ENCODE measurements at places on chromosomes 1 and 21.

DNA sequence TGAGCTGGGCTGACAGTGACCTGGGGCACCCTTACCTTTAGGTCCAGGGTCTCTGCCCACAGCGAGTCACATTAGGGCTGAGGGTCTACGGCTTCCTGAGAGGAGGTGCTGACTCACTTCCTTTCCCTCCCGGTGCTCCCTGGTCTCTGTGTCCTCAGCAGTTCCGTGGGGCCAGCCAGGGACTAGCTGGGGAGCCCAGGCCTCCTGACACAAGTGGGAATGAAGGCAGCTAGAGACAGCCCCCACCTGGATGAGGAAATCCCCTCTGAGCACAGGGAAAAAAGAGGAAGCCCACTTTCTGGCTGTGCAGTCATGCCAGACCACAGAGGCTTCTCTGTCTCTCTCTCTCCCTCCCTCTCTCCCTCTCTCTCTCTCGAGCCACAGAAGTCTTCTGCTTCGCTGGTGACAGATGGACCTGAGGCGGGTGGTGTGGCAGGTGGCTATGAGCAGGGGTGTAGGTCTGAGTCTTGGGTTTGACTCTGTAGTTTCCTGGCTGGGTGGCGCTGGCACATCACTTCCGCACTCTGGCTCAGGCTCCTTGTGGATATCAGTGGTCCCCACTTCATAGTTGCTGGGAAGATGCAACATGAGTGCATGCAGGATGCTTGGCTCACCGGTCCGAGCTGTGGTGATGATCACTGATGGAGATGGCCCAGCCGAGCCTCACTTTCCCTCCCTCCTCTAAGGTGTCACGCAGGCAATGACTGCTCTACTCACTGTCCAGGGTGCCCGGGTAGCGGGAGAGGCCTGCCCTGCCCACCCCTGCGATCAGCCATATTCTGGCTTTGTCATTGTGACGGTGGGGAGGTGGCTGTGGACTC, 3.5 kb downstream of the SLC66A1 start:
- DNase-seq, result no peak

DNA sequence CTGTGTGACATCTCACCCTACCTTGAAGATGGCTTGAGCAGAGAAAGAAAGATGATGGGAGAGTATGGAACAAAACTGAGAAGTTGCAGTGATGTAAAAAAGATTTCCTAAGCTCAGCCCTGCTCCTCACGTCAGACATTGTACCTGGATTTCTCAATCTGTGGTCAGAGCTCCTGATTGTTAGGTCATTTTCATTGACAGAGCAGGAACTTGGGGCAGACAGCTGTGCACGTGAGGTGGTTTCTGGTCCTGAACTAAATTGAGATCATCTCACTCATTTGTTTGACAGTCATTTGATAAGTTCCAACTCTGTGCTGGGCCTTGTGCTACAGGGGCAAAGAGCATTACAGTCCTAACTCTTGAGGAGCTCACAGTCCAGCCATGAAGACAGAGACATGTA, 10.2 kb downstream of the TRAF3IP3 start:
- DNase-seq, result no peak

GRCh38 chr21:38645282-38645681, 147.0 kb upstream of the ERG start:
- no peak for DNase-seq

DNA sequence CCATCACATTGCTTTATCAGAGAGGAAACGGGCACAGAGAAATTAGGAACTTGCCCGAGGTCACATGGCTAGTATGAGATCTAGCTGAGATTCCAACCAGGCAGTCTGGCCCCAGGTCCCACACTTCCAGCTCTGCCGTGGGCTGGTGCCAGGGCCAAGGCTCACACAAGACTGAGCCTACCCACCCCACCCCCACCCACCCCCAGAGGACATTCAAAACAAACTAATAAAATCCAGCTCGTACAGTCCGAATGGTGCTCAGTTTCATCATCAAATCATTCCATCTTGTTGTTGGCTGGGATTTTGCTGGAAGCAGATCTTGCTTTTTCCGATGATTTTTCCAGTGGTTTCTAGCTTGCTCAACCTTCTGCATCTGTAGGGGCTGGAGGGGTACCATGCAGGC, 27.9 kb downstream of the MATN1 start:
- no peak for DNase-seq

DNA sequence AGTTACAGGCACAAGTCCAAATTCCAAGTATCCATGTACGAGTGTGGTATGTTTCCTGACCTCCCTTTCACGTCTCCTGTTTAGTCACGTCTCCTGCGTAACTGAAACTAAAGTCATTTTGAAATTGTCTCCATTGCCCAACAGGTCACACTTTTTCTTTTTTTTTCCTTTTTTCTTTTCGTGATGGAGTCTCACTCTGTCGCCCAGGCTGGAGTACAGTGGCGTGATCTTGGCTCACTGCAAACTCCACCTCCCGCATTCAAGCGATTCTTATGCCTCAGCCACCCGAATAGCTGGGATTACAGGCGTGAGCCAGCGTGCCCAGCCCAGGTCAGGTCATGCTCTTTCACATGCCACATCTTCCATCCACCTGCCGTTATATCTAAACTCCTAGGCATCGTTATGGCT, 38.2 kb downstream of the L1TD1 start:
- DNase-seq, result no peak

- no peak for DNase-seq
Measured at GRCh38 chr1:6918186-6918924, 133.1 kb downstream of the CAMTA1 start.

- DNase-seq, result no peak
Measured at GRCh38 chr21:44983421-44984206, 43.8 kb downstream of the SLX9 start.

- DNase-seq, result no peak
Measured at GRCh38 chr1:202037706-202038296, 27.4 kb downstream of the ELF3 start.

GRCh38 chr1:194338241-194338948, 1152.0 kb upstream of the B3GALT2 start:
- DNase-seq, result no peak

DNA sequence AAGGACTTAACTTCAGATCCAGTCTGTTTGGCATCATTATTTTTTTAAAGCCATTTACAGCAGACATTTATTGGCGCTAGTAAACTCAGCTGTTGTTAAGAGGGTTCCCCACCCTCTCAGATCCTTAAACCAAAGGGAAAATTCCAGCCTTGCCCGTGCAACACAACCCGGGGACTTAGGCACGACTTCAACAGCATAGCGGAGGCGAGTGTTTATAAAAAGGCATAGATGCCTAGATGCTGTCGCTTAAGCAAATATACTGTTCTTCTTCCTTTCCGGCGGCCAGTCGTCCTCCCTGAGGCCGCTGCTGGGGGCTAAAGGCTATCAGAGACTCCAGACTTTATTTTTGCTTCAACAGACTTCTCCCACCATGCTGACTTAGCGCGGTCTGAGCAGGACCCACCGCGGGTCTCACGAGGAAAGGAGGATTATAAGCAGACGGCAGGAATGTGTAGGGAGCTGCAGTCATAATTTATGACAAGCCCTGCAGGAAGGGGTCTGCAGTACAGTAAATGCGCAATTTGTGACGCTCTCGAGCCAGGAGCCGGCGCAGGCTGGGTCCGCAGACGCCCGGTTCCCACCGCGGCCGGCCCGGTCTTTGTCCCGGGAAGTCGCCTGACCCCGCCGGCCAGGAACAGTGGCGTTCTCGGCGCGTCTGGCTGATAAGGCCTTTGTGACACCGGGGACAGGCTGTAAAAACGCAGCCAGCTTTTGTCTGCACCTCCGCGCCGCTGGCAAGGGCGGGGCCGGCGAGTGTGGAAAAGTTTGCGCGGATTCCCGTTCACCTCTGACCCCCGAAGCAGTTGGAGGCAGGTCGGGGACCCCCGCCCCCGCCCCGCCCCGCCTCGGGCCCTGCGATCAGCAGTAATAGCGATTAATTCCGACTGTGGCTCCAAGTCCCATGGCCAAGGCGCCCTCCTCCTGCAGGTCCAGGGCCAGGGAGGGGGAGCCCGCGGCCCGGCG, 61.2 kb upstream of the ARHGEF16 start:
- no peak for DNase-seq

DNA sequence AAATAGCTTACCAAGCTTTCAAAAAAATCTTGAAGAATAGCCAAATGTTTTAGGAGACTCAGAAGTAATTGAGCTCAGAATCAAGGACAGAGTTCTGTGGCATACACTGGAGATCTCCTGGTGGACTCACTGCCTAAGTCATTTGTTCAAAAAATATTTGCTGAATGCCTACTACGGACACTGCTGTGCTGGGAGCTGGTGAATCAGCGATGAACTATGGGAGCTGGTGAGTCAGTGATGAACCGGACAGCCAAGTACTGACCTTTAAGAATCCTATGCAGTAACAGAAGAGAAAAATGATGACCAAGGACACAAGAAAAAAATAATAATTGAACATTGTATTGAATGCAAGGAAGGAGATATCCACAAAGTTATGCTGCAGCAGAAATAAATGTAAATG, 717.9 kb upstream of the CXADR start:
- no peak for DNase-seq

- DNase-seq, result no peak
Measured at GRCh38 chr1:13965770-13966398, 265.9 kb downstream of the PRDM2 start.

DNA sequence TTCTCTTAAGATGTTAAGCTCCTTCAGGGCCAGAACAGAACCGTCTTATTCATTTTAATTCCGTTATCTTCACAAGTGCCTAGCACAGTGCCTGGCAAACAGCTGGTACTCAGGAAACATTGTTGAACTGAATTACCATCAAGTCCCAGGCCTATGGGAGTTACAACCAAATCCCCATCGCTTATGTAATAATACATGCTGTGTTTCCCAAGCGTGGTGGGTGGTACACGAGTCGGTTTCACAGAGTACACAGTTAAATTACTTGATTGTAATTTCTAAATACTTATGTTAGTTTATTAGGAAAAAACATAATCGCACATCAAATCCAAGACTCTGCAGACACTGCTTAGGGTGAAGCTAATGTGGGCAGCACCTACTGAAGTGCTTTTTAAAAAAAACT, 1.0 kb downstream of the ANGEL2 start:
- no peak for DNase-seq

GRCh38 chr1:212506666-212507065, 73.9 kb downstream of the NENF start:
- no peak for DNase-seq

GRCh38 chr1:192878249-192878648, 69.4 kb downstream of the RGS2 start:
- DNase-seq, result no peak

DNA sequence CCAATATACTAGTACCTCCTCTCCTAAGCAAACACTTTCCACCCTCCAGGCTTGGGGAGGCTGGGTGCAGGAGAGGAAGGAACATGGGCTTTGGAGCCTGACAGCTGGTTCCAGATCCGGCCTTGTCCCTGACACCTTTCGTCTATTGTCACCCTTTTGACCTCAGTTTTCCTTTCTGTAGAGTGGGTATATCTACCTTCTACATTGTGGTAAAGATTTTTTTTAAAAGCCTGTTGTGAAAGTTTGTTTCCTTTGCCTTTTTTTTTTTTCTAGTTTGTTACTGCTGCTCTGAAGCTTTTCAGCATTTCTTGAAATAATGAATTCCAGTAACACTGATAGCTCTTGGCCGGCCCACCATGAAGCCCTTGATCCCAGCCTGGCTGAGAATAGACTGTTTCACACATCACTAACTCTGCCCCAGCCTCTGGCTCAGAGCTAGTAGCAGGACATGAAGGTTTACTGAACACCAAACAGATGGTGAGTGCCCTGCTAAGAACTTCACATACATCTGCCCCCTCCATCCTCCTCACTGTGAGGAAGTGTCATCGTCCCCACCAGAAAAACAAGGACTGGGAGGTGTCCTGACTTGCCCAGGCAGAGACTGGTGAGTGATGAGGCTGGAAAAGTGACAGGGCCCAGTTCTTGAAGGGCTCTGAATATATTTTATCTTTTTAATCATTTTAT, 33.0 kb upstream of the ID3 start:
- DNase-seq, result no peak

DNA sequence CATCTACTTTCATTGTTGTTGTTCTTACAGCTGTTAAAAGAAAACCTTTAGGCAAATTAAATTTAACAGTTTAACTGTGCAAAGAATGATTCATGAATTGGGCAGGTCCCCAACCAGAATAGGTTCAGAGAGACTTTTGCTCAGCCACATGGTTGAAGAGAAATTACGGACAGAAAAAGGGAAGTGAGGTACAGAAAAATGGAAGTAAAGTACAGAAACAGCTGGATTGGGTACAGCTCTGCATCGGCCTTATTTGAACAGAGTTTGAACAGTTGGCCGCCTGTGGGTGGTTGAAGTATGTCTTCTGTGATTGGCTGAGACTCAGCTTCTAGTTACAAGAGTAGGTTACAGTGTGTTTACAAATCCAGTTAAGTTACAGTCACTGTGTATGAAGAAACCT, 210.1 kb downstream of the FGGY start:
- DNase-seq, result no peak

DNA sequence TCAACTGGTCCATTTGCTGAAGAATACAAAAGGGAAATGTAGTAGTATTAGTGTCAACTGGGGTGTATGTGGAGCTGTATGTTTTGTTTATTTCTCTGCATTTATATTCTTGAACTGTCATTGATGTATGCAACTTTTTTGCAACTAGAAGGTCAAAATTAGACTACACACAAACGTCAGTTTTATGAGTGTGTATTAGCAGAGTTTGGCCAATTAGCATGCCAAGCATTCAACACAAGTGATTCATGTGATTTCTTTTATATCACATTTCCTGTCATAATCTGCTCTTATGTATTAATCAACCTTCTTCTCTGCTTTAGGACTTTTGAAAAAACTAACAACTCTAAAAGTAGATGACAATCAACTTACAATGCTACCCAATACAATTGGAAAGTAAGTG, 211.1 kb downstream of the LRRC40 start:
- no peak for DNase-seq

DNA sequence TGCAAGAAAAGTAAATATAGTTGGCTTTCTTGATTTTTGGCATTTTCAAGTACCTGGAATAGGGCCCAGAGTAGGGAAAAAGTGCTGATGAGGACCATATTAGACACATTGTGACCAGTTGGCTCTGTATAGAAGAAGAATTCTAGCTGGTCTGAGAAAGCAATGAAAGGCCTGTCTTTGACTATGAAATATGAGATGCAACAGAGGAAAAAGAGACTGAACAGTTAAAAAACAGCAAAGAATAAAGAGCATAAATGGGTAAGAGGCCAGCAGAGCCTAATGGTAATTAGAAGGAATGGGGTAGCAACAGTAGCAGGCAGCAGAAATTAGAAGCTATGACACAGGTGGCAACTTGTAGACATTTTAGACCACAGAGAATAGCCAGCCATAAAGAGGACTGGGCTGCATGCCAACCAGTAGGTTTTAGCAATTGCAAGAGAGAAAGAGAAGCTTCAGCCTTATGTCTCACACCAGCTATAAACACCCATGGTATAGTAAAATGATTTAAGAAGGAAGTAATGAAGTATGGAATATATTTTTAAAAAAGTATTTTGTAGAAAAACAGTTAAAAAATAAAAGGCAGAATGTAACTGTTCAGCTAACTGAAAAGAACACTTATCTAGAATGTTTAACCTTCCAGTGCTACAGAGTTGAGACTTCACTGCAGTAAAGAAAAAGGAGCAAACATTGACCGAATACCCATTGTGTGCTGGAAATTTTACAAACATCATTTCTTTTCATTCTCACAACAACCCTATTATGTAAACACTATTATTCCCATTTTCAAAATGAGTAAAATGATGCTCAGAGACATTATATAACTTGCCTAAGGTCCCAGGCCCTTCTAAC, 114.1 kb downstream of the LHX4 start:
- no peak for DNase-seq

Measured in activated gamma-delta T cell (primary cell).